DMS 273 treated with DMSO at 0.1 percent for 48 hours (cell line): ENCODE measurements at places on chromosomes 16 and 17.

DNA sequence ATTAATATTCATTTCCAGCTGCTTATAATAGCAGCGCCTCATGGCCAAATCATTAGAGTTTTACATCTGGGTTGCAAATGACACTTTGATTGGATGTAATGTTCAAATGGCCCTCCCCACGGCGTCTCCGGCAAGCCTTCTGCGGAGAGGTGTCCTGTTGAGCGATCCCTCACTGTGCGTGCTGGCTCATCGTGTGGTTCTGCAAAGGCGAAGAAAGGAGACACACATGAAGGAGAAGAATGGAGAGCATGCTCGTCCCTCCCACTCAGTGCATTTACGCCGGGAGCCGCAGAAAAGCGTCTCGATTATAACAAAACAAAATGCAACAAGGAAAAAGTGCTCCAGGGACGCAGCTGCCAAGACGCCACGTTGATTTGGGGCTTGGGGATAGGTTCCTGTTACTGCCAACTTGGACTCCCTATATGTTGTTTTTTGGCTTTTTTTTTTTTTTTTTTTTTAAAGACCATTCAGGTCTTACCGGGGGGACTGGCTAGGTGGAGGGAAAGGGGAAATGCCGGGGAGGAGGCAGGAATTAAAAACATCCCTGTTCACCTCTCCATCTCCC is 117.6 kb downstream of the C16orf78 start:
- DNase-seq = peak; percentile 67

DNA sequence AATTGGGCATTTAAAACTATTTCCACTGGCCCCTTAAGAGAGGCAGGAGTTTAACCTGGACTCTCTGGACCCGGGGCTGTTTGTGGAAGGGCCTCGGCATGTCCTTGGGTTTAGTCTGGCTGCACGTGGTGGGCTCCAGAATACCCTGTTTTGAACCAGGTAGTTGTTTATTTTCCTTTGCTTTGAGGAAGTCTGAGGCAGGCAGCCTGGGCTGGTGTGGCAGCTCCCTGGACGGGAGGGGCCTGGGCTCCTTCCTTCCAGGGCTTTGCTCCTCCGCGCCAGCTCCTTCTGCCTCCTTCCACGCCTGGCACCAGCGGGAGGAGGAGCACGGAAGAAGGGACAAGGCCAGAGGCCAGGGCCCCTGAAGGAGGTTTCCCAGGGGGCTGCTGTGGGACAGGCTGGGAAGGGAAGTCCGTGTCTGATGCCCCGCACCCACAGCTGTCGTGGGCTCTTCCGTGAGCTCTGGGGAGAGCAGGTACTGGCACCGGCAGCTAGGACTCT is 15.5 kb downstream of the BANP start:
- no peak for DNase-seq

DNA sequence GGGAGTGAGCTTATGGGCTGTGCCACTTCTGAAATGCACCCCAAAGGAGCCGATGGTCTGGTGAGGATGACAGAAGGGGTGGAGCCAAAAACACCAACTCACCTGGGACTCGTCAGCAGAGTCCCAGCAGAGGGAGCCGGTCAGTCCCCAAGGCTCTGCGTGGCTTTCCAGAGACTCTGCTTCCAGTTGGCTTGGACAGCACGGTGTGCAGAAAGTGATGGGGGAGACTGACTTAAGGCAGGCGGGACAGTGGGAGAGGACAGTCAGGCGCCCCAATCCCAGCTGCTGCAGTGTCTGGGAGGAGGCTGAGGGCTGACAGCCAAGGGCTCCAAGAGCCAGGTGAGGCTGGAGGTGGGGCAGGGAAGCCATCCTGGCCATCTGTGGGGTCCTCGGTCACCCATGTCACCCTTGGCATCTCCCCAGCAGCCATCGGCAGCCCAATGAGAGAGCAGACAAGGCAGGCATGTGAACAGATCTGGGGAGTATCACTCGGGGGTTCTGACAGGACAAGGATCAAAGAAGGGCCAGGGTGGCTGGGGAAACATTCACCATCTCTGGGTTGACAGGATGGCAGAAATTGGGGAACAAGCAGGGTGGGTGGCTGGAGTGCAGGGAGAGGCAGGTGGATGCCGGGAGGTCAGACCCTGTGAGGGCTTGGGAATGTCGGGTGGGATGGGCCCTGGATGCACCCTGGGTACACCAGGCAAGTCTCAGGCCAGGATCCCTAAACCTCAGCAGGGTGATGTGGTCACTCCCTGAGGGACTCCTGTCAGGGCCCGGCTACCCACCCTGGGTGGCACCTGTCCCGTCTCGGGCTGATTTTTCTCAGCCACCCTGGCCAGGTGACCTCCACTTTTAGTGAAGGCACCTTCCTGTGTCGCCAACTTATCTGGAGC is 8.9 kb upstream of the KRTAP17-1 start:
- DNase-seq = no peak

DNA sequence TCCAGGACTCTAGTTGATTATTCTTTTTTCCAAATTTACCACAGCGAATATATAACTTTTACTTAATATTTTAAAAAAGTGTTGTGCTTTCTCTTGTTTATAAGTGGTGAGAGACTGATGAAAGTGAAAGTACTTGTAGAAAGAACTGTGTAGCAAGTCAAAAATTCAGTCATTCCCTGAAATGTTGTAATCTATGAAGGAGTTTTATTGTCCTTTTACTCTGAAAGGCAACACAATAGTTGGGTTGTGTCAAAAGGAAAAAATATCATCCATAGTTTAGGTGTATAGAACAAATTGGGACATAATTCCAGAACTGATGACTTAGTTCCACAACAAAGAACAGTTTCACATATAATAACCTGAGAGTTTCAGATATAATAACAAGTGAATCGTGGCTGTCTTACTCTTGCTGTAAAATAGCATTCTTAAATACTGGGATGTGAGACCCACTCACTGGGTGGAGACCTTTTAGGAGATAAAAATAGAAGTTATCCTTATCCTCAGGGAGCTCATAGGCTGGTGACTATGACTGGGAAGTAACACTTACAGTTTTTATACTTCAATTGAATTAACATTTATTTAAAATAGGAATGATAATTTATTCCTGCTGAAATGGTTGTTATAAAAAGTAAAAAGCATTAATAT is 20.6 kb downstream of the CYB5B start:
- no peak for DNase-seq

- no peak for DNase-seq
Measured at GRCh38 chr17:72425794-72426168, 305.0 kb downstream of the SOX9 start.

DNA sequence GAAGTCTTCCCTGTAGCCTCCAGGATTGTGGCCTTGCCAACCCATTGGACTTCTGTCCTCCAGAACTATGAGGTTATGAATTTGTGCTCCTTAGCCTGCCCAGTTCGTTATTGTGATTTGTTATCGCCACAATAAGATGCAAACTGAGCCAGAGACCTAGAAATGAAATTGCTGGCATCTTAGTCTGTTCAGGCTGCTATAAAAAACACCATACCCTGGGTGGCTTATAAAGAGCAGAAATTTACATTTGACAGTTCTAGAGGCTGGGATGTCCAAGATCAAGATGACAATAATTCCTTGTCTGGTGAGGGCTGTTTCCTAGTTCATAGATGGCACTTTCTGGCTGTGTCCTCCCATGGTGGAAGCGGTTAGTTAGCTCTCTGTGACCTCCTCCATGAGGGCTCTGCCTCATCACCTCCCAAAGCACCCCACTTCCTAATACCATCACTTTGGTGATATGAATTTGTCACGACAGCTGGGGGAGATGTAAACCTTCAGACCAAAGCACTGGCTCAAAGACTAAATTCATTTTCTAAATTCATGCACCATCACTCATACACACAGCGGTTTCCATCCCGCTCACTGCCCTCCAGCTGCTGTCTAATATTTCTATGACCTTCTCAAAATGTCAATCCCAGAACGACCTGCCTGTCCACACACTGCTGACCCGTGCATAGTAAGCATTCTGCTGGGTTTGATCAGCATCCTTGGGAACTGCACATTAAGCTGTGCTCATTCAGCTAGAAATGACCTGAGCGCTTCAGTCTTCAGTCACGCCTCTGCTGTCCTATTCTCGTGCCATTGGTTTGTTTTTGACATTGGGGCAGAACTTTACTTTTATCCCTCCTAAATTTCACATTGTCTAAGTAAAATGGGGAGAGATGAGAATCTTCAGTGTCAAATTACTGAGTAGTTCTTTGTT is 36.6 kb downstream of the GINS3 start:
- no peak for DNase-seq

GRCh38 chr16:24920568-24920967 is 74.8 kb downstream of the SLC5A11 start:
- no peak for DNase-seq

DNA sequence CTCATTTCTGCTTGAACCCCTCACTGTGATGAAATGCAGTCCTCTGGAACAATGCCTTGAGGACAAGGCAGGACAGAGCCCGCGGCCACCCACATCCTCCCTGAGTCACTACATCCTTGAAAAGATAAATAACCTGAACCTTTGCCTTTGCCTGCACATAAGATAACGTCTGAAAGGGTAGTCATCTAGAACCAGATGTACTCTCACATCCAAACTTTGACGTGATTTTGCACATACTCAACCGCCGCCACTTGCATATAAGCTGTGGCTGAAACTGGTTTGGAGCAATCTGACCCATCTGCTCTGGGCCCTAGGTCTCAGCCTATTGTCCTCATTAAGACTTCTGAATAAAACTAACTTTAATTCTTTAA is 252.1 kb downstream of the PHKB start:
- no peak for DNase-seq
